Effector memory CD8-positive, alpha-beta T cell (primary cell): ENCODE measurements at places on chromosomes 1 and 21.

DNA sequence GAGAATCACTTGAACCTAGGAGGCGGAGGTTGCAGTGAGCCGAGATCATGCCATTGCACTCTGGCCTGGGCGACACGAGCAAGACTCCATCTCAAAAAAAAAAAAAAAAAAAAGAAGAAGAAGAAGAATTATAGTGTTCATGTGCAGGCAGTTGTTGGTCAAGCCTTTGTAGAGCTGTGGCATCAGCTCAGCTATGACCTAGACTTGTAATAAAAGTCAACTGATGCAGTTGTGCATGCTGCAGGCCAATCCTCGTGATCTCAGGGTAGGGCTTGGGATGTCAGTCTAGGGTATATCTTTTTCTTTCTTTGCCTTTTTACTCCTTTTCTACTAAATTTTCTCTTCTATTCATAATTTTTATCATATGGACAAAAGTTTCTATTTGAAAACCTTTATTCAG lies 76.2 kb downstream of the C1orf21 start:
- no peak for DNase-seq

GRCh38 chr1:68442822-68443556 lies 6.8 kb downstream of the RPE65 start:
- no peak for DNase-seq

- DNase-seq = no peak
These were observed 461.3 kb upstream of the ZRANB2 start for GRCh38 chr1:71542155-71542554.

DNA sequence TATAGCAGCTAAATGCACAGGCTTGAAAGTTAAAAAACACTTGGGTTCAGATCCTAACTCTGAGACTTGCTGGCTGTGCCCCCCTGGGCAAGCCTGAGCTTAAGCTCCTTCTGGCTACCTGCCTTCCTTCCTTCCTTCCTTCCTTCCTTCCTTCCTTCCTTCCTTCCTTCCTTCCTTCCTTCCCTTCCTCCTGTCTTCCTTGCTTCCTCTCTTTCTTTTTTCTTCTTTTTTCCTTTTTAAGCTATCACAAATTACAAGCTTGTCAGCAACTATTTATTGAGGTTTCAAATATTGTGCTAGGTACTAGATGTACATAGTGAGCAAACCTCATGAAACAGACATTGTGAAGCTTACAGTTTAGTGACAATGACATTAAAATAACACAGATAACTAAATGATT lies 15.1 kb downstream of the SGIP1 start:
- DNase-seq = no peak
